Ureter (tissue), 1 donor: ENCODE measurements at places on chromosomes 11 and 22. TPM values are rescaled to one million over a fixed set of nuclear protein-coding genes. Genes with fewer than 3 reads are reported as not detected.

- no peak for DNase-seq
Observed at GRCh38 chr11:43997022-43997660, 50.6 kb upstream of the ACCSL start.

- no peak for DNase-seq
Observed at GRCh38 chr22:26806445-26807175, 149.2 kb downstream of the MIAT start.

GRCh38 chr11:45968901-45969300 lies 46.4 kb downstream of the LARGE2 start:
- DNase-seq, result no peak

DNA sequence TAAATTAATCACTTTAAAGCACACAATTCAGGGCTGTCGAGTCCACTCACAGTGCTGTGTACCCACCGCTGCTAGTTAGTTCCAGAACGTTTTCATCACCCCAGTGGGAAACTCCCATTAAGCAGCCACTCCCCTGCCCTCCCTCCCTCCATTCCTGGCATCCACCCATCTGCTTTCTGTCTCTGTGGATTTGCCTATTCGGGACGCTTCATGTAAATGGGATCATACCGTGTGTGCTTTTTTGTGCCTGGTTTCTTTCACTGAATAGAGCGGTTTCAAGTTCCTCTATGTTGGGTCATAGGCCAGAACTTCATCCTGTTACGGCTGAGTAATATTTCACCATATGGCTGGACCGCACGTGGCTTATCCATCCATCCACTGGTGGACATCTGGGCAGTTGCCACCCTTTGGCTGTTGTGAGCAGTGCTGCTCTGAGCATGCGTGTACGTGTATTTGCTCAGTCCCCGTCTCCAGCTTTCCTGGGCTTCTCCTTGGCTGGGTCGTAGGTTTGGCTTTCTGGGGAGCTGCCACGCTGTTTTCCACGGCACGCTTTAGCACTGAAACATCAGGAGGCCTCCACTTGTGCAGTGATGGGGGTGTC lies 30.1 kb downstream of the ARHGAP8 start:
- no peak for DNase-seq

GRCh38 chr11:92162776-92163175 lies 61.8 kb upstream of the FAT3 start:
- DNase-seq, result no peak

DNA sequence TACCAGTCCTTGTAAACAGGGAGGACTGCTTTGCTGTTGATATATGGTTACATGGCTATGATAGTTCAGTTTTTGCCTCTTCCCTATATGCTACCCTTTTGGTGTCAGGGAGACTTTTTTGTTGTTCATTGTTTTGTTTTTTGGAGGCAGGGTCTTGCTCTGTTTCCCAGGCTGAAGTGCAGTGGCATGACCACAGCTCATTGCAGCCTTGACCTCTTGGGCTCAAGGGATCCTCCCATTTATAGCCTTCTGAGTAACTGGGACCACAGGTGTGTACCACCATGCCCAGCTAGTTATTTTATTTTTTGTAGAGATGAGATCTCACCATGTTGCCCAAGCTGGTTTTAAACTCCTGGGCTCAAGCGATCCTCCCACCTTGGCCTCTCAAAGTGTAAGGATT lies 38.6 kb upstream of the SPTBN2 start:
- DNase-seq, result no peak

GRCh38 chr11:27573024-27573423 lies 66.5 kb upstream of the LIN7C start:
- no peak for DNase-seq

Gene ASPHD2
- 1.4 TPM for total RNA-seq

Gene MS4A8
- not detected for total RNA-seq
